ENCODE measurements at places on chromosomes 7 and 10.

DNA sequence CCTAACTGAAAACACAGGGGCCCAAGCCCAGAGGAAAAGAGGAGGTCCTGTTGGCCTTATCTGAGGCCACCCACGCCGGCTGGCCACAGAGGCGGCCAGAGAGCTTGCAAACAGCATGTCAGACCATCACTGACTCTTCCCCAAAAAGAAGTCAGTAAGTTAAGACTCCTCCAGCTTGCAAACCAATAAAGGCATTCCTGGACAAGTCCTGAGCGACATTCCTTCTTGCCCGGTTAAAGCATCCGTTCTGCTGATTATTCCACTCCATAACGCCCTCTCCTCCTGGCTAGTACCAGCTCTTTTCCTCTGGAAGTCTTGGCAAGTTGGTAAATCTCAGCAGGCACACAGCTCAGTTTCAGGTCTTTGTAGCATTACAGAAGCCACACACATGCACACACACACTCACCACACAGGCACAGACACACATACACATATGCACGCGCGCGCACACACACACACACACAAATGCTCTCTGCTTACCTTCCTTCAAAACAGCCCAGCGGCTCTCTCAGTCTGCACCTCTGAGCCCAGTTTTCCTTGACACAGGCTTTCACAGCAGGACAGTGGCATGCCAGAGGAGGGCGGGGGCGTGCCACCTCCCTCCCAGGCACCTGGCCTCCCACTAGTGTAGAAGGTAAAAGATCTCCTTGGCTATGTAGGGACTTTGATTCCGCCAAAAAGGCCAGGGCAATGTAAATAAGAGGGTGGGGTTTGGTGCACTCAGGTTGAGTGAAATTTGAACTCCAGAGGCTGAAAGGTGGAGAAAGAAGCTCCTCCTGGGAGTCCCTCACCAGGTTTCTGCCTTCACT lies 201.4 kb downstream of the TNS3 start:
- no peak for DNase-seq

GRCh38 chr10:60388709-60389301 lies 870 bp downstream of the ANK3 start:
- no peak for DNase-seq

DNA sequence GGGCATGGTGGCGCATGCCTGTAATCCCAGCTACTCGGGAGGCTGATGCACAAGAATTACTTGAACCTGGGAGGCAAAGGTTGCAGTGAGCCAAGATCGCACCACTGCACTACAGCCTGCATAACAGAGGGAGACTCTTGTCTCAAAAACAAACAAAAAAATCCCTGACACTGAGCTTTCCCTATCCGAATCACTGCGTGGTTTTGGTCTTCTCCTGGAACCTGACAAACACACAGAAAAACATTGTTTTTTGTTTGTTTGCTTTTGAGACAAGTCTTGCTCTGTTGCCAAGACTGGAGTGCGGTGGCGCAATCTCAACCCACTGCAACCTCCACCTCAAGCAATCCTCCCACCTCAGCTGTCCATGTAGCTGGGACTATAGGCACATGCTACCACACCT lies 50.4 kb upstream of the PTPRN2 start:
- DNase-seq = no peak

DNA sequence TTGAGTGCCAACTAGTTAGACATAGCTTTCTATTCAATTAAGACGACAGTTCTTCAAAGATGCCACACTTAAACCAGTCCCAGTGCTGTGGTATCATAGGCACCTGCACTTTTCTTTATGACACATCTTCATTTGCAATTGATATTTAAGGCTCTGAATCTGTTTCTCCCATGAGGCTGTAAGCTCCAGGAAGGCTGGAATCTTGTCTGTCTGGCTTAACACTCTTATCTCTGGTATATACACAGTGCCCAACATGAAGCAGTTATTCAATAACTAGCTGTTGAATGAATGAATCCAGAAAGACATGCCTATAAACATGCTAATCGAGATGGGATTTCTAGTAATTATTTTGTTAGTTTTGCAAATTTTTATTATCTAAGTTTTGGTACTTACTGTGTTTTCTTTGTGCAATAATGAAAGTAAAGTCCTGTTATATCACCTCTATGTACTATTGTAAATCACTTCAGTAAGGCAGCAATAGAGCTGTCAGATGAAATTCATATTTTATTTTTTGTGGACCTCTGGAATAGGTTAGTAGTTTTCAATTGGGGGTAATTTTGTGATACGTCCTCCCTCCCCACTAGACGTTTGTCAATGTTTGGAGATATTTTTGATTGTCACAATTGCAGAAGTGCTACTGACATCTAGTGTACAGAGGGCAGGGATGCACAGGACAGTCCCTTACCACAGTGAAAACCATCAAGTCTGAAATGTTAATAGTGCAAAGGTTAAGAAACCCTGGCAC lies 51.3 kb upstream of the STEAP4 start:
- DNase-seq = peak; percentile 29

- DNase-seq = no peak
Measured at GRCh38 chr7:84506151-84506550, 311.6 kb upstream of the SEMA3A start.

DNA sequence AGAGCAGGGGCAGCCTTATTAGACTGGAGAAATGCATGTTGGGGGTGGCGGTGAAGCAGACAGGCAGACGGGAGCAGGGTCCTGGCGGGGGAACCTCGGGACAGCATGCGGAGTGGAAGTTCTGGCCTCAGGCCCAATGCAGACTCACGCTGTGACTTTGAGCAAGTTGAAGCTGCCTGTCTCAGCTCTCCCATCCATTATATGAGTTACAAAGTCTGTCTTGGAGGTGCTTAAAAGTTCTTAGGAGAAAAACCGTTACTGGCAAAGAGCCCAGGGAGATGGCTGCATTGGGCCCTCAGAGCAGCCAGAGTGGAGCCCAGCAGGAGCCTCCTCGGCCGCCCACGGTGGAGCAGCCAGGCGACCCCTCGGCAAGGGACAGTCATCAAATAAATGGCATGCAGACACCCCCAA lies 509.5 kb downstream of the PLXNA4 start:
- DNase-seq = no peak

GRCh38 chr10:21100871-21101514 lies 203.9 kb upstream of the NEBL start:
- no peak for DNase-seq

- no peak for DNase-seq
Measured at GRCh38 chr10:18261768-18262231, 121.6 kb downstream of the CACNB2 start.

DNA sequence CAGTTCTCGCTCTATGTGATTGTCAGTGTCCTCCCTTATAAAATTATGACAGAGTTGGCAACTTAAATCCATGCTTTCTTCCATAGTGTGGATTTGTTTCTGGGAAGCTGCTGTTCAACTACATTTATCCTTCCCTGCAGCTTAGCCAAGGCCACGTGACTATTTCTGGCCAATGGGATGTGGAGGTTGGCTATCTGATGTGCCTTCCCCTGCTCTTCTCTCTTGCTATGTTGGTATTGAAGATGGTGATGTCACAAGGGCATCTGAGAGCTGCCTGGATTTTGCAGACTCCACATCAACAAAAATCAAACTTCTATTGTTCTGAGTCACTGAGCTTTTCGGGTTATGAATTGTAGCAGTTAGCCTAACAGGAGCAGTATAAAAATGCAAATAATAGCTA lies 164.9 kb upstream of the RHOBTB1 start:
- DNase-seq = no peak

DNA sequence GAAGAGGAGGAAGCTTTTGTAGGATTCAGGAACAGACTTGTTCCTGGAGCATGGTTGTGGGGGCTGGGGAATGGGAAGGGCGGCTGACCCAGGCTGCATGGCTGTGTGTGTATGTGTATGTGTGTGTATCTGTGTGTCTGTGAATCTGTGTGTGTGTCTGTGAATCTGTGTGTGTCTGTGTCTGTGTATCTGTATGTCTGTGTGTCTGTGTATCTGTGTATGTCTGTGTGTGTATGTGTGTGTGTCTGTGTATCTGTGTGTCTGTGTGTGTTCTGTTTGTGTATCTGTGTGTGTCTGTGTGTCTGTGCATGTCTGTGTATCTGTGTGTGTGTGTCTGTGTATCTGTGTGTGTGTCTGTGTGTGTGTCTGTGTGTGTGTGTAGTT lies 6.6 kb upstream of the STX1A start:
- DNase-seq = no peak

- DNase-seq = no peak
Measured at GRCh38 chr10:68829521-68829920, 2.2 kb downstream of the STOX1 start.

GRCh38 chr10:69662173-69662877 lies 32.3 kb downstream of the FAM241B start:
- no peak for DNase-seq

GRCh38 chr10:124539935-124540641 lies 78.5 kb downstream of the LHPP start:
- peak; percentile 44 for DNase-seq

DNA sequence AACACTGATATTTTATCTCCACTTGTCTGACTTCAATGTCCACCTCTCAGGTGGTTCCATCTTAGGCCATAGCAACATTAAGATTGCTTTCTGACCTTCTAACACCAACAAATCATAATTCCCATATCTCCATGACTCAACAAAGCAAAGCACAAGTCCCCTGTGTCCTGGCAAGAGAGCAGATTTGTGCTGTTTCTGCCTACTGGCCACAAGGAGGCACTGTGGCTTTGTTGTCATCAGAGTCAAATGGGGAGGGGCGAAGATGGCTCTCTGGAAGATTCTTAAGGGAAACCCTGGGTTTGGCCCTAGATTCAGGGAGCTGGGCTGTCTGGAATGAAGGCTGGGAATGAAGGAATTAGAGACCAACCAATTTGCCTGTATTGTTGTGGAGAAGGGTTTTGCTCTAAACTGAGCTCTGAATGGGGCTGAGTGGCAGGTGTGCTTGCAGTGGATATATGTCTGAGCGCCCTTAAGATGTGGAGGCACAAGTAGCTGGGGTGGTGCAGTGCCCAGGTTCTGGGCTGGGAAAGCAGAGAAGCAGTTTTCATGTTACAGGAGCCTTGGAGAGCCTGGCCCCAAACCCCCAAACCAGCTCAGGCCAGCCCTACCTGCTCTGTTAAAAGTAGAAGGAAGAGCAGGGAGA lies 154.8 kb upstream of the PRSS58 start:
- DNase-seq = peak; percentile 16

GRCh38 chr7:135454060-135454459 lies 55.8 kb downstream of the CNOT4 start:
- DNase-seq = no peak

DNA sequence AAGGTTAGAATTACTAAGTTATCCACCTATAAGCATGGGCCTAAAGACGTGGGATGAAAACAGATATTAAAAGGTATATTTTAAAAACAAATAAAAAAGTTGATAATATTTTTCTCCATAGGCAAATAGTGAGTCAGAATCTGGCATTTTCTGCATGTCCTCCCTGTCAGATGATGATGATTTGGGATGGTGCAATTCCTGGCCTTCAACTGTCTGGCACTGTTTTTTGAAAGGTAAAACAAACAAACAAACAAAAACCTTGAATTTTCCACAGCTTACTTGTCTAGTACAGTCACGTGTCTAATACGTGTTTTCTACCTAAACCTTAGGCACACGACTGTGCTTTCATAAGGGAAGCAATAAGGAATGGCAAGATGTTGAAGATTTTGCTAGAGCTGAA lies 17.4 kb downstream of the HBP1 start:
- no peak for DNase-seq

- no peak for DNase-seq
Measured at GRCh38 chr10:4595719-4596319, 230.2 kb upstream of the AKR1E2 start.

- no peak for DNase-seq
Measured at GRCh38 chr7:55130395-55131141, 111.8 kb downstream of the EGFR start.

DNA sequence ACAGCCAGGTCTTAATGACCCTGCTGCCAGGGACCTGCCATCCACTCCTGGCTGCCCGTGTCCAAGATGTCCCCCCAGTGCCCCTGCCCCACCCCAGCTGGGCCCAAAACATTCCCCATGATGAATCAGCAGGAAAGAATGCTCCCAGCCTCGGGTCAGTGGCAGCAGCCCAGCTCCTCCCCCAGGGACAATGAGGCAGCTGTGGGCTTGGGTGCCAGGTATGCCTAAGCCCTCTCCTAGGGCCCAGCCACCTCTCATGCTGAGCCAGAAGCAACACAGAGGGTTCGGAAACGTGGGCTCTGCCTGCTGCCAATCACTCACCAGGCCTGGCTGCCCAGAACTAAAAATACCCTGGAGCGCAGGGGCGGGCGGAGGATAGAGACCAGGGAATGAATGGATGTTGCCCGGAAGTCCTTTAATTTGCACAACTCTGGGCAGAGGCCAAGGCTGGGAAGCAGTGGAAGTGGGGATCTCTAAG lies 1.5 kb upstream of the LOXL4 start:
- DNase-seq = no peak

DNA sequence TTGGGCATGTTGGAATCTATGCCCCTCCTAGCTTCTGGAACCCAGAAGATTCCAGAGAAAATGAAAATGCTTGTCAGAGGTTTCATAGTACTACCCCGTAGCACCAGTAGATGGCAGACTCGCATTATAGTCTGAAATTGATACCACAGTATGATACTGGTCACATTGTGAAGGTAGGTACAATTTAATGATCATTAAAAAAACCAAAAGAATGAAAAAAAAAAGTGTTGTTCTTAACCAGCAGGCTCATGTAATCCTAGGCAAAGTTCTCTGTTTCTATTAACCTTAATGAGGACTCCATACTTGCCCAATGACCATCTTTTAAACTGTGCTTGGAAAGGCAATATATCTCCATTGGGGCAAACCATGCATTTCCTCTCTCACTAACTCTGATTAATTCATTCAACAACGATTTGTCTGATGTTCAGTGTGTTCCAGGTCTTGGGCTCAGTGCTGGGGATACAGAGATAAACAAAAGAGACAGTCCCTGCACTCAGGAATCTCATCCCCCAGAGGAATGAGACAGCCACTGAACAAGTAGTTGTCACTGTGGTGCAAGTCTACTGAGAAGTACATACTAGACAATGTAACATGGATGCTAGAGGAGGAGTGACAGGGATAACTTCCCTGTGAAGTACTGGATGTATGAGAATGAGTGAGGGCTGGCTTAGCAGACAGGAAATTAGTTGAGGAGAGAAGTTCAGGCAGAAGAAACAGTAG lies 223.5 kb upstream of the PHYHIPL start:
- peak; percentile 20 for DNase-seq

GRCh38 chr7:139300390-139300789 lies 40.7 kb upstream of the FMC1 start:
- DNase-seq = no peak

DNA sequence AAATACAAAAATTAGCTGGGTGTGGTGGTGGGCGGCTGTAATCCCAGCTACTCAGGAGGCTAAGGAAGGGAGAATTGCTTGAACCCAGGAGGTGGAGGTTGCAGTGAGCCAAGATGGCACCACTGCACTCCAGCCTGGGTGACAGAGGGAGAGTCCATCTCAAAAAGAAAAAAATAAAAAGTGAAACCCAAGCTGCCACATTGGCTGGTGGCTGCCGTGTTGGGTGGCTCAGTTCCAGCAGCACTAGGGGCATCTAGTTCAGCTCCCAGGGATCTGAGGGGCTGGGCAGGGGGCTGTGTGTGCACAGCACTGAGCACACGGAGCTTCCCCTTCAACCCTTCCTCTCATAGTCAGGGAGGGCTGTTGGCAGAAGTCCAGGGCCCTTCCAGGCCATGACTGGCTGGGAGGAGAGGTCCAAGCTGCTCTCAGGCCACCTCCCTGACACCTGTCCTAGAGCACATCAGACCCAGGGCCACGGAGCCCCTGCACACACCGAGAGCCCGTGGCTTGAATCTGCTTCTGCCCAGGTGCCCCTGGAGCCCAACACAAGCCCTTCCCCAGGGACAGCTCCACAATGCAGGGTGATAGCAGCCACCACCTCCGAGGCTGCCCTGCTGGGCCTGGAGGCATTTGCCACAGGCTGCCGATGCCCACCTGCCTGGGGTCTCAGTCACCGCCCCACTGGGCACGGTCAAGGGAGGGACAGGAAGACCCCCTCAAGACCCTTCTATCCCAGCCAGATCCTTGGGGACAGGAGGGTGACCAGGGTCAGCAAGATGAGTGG lies 47.3 kb downstream of the YKT6 start:
- DNase-seq = no peak

Measured in hematopoietic multipotent progenitor cell (in vitro differentiated cells).